ENCODE measurements at places on chromosomes 2 and 18.

- DNase-seq, result no peak
Measured at GRCh38 chr2:136957044-136957443, 191.7 kb downstream of the THSD7B start.

DNA sequence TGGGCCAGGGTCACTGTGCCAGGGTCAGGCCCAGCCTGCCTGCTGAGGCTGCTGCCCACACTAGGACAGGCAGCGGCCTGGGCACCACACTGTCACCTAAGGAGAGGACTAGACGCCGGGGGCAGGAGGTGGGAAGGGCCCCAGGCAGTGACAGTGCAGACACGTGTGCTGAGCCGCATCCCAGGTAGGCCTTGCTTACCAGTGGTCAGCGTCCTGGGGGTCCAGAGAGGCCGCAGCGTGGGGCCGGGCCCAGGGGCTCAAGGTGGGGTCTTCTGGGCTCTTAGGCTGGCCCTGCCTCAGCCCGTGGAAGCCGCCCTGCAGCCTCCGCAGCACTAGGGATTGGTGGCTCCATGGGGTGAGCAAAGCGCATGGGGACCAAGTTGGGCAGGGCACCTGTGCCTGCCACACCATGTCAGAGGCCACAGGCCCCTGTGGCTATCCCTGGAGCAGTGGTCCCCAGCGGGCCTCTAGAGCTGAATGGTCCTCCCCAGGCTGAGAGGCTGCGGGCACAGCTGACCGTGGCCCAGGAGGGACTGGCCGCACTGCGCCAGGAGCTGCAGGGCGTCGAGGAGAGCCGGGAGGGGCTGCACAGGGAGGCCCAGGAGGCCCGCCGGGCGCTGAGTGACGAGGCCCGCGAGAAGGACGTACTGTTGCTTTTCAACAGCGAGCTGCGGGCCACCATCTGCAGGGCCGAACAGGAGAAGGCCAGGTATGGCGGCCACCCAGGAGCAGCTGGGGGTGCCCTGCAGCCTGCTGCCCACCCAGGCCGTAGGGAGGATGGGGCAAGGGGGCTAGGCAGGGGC lies 35.2 kb upstream of the SNED1 start:
- DNase-seq, result no peak

- DNase-seq, result no peak
Measured at GRCh38 chr2:152175012-152175367, 573 bp downstream of the STAM2 start.

DNA sequence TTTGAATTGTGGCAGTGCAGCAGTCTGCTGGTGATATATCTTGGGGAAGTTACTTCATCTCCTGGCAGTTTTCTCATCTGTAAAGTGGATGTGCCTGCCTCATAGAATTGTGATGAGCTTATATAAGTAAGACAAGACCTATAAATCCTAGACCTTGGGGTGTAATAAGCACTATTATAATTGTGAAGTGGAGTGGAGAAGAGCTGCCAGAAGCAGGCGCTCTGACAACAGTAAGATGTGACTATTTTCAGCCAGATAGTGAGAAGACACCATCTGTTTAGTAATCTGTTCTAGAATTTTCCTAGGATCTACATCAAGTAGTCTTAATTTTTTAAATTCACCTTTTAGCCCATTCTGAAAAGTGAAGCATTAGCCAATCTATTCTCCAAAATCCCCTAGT lies 85.6 kb upstream of the TSPYL6 start:
- DNase-seq, result no peak

GRCh38 chr2:226767056-226767813 lies 32.4 kb downstream of the IRS1 start:
- DNase-seq, result no peak

DNA sequence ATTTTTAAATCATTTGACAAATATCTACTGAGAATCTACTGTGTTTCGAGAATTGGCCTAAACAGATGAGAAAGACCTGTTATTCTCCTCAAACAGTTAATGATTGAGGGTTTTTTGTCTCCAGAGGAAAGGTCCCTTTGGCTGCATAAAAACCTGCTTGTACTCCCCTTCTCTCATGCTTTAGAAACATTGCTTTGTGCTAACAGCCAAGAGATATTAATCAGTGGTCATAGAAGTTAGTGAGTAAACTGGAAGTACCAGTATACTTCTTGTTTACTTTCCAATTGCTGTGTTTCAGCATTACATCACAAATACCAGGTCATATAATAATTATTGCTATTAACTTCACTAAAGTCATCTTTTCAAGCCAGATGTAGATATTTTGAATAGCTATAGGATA lies 34.1 kb downstream of the ITGB6 start:
- DNase-seq, result no peak

DNA sequence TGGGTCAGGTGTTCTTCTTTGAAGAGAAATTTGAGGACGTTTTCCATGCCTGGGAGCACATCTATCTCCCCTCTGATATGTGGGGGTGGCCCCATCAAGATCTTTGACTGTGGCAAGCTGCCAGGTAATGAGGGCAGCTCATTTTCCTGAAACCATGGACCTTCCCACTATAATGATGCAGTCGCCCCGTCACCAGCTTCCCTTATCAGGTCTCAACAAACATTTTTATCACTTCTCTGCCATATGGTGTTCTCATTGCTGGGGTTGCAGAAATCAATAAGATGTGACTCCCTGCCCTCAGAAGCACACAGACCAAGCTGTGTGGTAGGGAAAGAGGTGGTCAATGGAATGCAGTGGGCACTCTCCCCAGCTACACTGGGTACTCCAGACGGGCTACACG lies 48.4 kb upstream of the B3GNT7 start:
- DNase-seq, result no peak

DNA sequence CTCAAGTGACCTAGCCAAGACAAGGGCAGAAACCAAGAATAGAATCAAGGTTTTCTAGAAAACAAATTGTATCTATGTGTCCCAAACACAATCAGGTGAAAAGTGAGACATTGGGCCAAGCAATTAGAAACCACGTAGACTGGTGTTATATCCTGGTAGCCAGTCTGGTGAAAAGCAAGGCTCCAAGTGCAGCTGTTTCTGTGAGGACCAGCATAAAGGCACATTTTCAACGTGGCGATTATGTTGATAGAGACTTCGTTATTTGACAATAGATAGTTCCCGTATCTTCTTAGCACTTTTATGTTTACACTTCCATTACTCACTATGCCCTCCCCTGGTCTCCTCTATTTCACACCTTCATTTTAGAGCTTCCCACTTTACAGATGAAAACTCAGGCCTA lies 103.2 kb upstream of the ZFP36L2 start:
- no peak for DNase-seq

- no peak for DNase-seq
Measured at GRCh38 chr2:162092658-162093556, 18.9 kb upstream of the DPP4 start.

DNA sequence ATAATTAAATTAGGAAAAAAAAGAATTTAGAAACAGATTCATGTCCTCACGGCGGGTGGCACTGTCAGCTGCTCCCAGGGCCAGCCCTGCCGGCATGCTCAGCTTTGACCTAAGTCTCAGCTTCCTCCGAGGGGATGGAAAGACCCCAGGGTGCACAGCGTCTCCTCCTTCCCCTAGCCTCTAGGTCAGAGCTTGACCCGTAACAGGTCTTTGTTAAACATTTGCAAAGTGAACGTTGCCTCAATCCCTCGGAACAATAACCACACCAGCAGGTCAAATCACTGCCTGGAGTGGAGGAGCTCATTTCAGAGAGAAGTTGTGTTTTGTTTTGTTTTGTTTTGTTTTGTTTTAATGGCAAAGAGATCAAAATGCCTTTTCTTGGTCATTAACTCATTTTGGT lies 171.3 kb downstream of the TMEM18 start:
- DNase-seq, result no peak

DNA sequence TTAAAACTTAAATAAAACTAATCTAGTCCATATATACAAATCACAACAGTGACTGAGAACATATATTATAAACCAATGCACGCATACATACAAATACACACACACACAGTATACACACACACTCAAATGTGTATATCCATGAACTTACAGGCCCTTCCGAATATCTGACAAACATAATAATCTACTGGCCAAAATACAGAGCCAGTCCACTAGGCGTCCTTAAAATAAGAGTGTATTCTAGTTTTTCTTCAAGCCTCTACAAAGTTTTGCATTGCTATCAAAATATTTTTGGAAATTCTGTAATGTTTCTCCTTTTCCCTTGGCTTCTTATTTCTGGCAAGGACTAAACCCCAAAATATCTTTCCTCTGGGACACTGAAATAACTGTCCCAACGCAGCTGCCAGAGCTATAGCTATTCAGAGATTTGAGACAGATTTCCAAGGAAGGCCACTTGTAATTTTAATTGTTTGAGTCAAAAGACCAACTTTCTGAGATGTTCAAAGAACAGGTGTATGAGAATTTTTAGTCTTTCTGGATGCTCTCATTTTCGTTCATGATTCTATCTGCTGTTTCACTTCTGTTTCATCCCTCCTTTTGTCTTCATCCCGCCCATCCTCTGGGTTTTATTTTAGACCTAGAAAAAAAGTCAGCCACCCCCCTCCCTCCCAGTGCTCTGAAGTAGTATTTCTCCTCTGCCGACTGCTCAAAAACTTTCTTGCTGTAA lies 24.1 kb upstream of the SP3 start:
- DNase-seq, result no peak

DNA sequence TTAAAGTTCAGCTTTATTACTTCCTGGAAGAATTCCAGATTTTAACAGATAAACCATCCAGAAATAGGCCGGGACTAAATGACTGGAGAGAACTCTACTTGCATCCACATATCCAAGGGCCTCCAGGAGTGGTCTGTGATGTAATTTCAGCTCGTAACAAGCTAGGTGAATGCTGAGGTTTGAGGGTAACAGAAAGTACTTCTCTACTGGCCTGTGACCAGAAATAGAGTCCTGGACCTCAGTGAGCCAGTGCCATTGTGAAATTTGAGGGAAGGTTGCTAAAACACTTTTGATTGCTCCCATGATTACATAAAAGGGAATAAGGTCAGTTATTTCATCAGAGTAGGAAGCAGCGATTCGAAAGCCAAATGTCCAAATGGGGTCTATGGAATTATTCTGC lies 158.1 kb downstream of the DOCK10 start:
- DNase-seq, result no peak

DNA sequence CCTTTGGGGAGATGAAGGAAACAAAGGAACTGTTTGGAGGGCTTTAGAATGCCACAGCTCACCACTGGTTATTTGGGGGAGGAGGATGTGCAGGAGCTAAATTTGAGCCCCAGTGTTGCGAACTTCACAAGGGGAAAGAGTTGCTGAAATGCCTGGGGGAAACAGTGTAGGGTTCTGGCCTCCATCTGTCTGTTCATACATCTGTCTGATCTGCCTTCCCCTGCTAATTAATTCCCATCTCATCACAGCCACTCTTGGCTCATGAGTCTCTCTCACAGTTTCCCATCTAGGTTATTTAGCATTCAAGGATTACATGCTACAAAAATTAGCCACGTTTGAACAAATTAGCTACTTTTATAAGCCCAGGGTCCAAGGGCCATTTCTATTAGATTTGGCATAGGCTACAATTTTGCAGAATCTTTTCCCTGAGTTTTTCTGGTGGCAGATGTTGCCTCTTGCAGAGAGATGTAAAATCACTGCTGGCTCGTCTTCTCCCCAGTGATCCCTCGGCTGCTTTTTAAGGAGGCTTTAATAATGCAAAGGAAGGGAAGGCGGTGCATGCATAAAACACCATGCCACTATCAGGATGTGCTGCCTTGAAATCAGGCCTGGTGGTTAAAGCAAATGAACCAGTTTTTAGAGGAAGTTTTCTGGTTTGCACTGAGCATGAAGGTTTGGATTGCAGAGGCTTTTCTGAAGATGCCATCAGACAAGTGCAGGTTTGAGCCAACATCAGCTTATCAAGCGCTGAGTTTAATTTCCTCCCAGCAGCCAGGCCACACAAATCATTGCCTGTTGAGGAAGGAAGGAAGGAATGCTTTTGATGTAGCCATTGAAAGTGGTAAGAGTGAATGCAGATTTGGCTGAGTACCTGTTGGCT lies 35.0 kb downstream of the ADD2 start:
- no peak for DNase-seq

- DNase-seq, result peak; percentile 30
Measured at GRCh38 chr2:231482806-231483391, 18.6 kb upstream of the NCL start.

- no peak for DNase-seq
Measured at GRCh38 chr2:207230261-207231105, 64.7 kb upstream of the KLF7 start.

- no peak for DNase-seq
Measured at GRCh38 chr2:219282943-219283581, 3.9 kb downstream of the DNAJB2 start.

DNA sequence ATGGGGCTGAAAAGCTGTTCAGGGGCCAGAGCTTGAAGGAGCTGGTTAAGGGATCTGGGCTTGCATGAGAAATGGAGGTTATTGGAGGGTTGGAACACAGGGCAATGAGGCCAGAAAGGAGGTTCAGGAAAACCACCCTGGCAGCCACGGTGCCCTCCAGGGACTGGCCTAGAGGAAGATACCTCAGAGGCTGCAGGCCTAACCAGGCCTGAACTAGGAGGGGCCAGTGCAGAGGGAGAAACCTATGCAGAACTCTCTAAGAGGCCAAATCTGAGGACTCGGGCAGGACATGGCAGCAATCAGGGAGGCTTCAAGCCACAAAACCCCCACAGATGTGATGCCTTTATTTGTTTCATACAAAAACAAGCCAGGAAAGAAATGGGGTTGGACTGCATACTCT lies 66.8 kb downstream of the BIN1 start:
- no peak for DNase-seq

- no peak for DNase-seq
Measured at GRCh38 chr2:66432801-66433694, 1.9 kb upstream of the MEIS1 start.

- DNase-seq, result peak; percentile 45
Measured at GRCh38 chr2:195659982-195660890, 3.2 kb downstream of the SLC39A10 start.

DNA sequence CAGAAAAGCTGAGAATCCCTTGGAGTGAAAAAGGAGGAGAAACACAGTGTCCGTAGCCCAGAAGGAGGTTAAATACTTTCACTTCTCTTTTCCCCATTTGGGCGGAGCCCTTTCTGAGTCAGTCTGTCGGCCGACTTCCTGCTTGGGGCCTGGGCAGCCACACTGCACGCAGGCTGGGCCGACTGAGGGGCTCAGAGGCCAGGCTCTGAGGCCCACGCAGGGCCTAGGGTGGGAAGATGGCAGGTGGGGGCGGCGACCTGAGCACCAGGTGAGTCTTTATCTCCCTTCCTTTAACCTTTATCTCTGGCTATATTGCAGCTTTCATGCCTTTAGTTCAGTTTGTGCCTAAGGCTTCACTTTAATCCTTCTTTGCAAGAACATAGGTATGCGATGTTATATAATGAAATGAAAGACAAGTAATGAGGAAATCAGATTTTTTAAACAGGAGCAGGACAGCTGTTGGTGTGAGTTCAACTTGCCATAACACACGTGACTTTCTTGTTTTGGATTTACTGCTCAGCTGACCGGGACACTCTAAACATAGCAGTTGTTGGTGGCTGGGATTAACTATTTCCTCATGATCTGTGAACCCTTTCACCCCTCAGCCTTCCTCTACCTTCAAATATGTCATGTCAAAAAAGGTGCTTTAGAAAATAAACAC lies at the start of gene SP100:
SP100 (plus strand) TSS at position 141 of the 661 bp plus-strand sequence; CDS start at position 237, 96 bp downstream.
- no peak for DNase-seq

Measured in brain pericyte (primary cell).